ENCODE measurements at places on chromosomes 4 and X. TPM values are rescaled to one million over a fixed set of nuclear protein-coding genes. Genes with fewer than 3 reads are reported as not detected.

JAKMIP1 gene
- total RNA-seq, result 5.2 TPM

INTU gene
- total RNA-seq, result 8.8 TPM

CXCL11 gene
- not detected for total RNA-seq

MAEA gene
- total RNA-seq, result 103 TPM

GPR173 gene
- 2.2 TPM for total RNA-seq

DNA sequence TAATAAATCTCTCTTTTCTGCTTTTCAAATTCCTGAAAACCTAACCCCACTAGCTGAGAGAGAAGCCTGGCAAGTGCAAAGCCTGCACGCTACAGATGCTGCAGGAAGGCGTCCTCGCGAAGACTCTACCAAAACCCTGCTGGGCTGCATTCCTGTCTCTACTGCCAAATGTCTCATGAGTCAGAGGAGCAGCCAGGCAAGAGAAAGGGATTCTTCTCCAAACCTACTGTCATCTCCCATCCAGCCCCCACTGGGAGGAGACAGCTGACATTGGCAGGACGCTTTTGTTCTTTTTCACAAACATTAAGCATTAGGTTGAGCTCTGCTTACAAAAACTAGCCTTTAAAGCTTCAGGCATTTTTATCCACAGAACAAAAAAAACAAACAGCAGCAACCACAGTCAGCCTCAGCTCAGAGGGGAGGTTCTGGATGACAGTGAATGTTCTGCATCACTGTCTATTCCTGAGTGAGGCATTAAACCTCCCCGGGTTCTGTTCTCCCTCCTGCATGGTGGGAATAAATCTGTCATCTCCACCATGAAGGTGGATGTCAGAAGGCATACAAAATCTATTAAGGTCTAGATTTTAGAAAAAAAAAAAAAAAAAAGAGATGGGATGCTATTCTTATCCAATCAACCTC, 18.0 kb downstream of the CRMP1 start:
- DNase-seq, result no peak
- no peaks in the 10 kb centered on the region for H3K4me1 ChIP-seq
- no peak overlapping the region for H3K4me3 ChIP-seq
- no peaks in the 10 kb centered on the region for H3K36me3 ChIP-seq

DNA sequence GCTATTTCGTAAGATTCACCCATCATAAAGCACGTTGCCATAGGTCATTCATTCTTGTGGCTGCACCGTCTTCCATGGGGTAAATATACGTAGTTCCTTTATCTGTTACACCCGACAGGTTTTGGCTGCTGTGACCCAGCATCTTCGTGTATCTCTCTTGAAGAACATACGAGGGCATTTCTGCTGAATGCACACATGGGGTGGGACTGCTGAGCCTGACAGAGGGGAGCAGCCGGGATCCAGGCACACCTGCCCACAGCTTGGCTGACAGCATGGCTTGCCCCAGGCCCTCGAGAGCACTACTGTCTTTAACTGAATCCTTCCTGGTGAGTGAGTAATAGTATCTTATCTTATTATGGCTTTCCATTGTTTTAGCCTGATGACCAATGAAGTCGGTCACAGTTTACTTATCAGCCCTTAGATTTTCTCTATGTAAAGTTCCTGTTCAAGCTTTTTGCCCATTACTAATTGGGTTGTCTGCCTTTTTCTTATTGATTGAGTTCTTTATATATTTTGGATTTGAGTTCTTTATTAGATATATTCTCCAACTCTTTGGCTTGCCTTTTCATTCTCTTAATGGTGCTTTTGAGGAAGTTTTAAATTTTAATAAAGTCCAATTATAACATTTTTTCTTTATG, 45.0 kb upstream of the MXD4 start:
- H3K27ac ChIP-seq, result no peak overlapping the region
- DNase-seq, result peak; percentile 64
- no peaks in the 10 kb centered on the region for H3K27me3 ChIP-seq
- H3K4me1 ChIP-seq, result no peaks in the 10 kb centered on the region
- H3K4me3 ChIP-seq, result no peak overlapping the region

DNA sequence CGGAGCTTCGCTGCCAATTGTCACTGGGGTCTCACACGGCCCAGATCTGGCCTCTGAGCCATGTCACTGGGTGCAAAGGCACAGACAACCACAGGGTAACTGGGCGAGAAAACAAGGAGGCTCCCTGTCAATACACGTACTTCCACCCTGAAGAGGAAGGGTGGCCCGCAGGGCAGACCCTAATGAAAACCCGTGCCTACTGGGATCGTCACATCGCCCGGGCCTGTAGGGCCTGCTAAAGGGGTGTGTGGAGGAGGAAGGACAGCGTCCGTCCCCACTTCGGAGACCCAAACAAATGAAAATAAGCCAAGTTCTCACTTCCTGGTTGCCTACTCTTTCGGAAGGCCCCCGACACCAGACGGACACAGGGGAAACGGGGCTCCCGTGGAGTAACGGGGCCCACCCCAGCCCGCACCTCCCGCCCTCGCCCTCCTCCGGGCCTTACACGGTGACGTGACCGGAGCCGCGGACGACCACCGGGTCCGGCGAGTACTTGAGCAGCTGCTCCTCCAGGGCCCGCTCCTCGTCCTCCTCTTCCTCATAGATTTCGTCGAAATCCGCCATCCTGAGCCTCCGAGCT, 578 bp downstream of the CHIC2 start:
- H3K27me3 ChIP-seq, result no peaks in the 10 kb centered on the region
- peaks cover 53% of the 10 kb centered on the region for H3K4me1 ChIP-seq
- peak overlapping the region; percentile 96 for H3K27ac ChIP-seq
- H3K36me3 ChIP-seq, result no peaks in the 10 kb centered on the region
- H3K4me3 ChIP-seq, result peak overlapping the region; percentile 94

DNA sequence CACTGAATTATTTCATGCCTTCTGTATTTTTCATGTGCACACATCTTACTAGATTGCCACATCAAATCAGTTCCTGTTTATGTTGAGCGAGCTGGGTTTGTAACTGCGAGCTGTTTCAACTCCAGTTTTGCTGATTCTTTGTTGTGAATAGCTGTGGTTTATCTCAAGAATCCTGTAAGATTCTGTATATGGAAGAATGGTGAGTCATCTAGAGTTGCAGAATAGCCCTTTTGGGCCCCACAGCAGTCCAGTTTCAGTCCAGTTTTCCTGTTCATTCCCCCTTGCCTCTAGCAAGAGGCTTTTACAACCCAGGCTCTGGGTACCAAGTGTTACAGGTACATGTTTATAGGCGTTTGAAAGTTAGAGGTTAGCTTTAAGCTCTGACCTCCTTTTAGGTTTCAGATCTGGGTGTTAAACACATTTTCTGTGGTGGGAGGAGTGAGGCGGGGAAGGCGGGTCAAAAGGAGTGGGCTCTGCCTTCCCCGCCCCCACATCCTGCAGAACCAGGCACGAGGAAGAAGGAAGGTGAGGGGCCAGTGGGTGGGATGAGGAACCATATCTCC, 32.7 kb downstream of the TBC1D14 start:
- peaks cover 43% of the 10 kb centered on the region for H3K4me1 ChIP-seq
- H3K27ac ChIP-seq, result peak overlapping the region; percentile 71
- DNase-seq, result no peak
- no peaks in the 10 kb centered on the region for H3K27me3 ChIP-seq
- no peak overlapping the region for H3K4me3 ChIP-seq

DNA sequence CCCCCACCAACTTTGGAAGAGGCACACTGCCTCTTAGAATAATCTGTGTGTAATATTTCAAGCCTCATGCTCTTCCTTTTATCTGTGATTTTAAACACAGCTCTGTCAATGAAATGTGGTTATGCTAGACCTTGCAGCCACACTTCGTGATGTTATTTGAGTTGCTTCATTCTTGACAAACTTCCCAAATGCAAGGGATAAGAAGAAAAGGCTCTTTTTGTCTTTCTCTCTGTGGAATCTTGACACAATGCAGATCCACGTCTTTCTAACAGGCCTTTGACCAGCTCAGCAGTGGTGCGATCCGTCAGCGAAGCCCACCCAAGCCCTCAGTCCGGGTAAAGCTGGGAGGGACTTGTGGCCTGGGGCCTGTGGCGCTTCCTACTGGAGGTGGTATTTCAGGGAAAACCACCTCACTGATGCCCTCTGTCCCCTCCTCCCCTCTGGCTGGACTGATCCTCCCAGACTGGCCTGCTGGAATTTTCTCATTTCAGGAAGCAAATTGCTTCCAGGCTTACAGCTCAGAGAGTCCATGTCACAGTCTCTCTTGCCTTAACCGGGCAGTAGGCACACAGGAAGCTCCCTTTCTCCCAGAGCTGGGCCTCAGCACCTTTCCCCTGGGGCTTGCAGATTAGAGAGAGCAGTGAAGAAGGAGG, 19.5 kb upstream of the CCKAR start:
- no peak overlapping the region for H3K27ac ChIP-seq
- DNase-seq, result peak; percentile 32
- no peaks in the 10 kb centered on the region for H3K27me3 ChIP-seq
- H3K36me3 ChIP-seq, result no peaks in the 10 kb centered on the region

DNA sequence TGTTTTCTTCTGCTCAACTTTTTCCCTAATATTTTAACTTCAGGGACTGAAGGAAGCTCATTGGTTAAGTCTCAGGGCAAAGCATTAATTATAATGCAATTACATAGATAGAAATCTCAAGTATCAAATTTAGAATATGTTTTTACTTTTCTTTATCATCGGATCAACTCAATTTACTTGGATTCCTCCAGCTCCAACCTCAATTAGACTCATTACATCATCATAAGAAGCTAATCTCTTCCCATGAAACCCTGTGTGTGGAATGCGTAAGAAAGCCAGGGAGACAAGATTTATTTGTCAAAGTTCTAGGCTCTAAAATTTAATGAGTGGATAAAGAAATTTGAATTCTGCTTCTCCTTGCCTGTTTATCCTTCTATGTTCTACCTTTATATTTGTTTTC, 918.4 kb downstream of the ADGRL3 start:
- no peak overlapping the region for H3K4me3 ChIP-seq
- H3K27me3 ChIP-seq, result no peaks in the 10 kb centered on the region
- H3K4me1 ChIP-seq, result no peaks in the 10 kb centered on the region
- no peak overlapping the region for H3K27ac ChIP-seq

- peak overlapping the region; percentile 44 for H3K27ac ChIP-seq
- DNase-seq, result no peak
- no peak overlapping the region for H3K4me3 ChIP-seq
- no peaks in the 10 kb centered on the region for H3K27me3 ChIP-seq
- no peaks in the 10 kb centered on the region for H3K4me1 ChIP-seq
- no peaks in the 10 kb centered on the region for H3K36me3 ChIP-seq
These were observed 2521.4 kb downstream of the ARAP2 start for GRCh38 chr4:33722800-33723516.

- no peak for DNase-seq
- H3K27ac ChIP-seq, result no peak overlapping the region
- H3K27me3 ChIP-seq, result no peaks in the 10 kb centered on the region
- no peaks in the 10 kb centered on the region for H3K36me3 ChIP-seq
- H3K4me1 ChIP-seq, result no peaks in the 10 kb centered on the region
These were observed 63.6 kb downstream of the CPZ start for GRCh38 chr4:8656185-8656517.

GRCh38 chrX:80747832-80748231, 61.8 kb downstream of the BRWD3 start:
- H3K4me1 ChIP-seq, result no peaks in the 10 kb centered on the region
- no peak for DNase-seq
- H3K27me3 ChIP-seq, result no peaks in the 10 kb centered on the region

DNA sequence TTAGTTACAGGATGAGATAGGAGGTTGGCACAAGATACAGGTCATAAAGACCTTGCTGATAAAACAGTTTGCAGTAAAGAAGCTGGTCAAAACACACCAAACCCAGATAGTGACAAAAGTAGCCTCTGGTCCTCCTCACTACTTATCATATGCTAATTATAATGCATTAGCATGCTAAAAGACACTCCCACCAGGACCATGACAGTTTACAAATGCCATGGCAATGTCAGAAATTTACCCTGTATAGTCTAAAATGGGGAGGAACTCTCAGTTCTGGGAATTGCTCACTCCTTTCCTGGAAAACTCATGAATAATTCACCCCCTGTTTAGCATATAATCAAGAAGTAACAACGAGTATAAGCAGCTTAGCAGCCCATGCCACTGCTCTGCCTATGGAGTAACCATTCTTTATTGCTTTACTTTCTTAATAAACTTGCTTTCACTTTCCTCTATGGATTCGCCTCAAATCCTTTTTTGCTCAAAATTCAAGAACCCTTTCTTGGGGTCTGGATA, 1254.4 kb downstream of the PCDH7 start:
- H3K4me1 ChIP-seq, result no peaks in the 10 kb centered on the region
- no peak overlapping the region for H3K27ac ChIP-seq
- DNase-seq, result no peak
- H3K4me3 ChIP-seq, result no peak overlapping the region
- H3K36me3 ChIP-seq, result no peaks in the 10 kb centered on the region
- no peaks in the 10 kb centered on the region for H3K27me3 ChIP-seq

DNA sequence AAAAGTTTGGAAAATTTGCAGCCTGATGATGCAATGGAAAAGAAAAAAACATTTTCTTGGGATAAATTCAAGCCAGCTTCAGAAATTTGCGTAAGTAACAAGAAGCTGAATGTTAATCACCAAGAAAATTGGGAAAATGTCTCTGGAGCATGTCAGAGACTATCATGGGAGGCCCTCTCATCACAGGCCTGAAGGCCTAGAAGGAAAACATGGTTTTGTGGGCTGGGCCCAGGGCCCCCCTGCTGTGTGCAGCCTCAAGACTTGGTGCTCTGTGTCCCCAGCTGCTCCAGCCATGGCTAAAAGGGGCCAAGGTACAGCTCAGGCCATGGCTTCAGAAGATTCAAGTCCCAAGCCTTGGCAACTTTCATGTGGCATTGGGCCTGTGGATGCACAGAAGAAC, 1049.8 kb upstream of the GRIA3 start:
- no peak for DNase-seq
- H3K4me1 ChIP-seq, result no peaks in the 10 kb centered on the region
- no peak overlapping the region for H3K27ac ChIP-seq
- no peaks in the 10 kb centered on the region for H3K36me3 ChIP-seq

GRCh38 chrX:36414056-36414455, 494.5 kb downstream of the CFAP47 start:
- DNase-seq, result no peak
- no peaks in the 10 kb centered on the region for H3K36me3 ChIP-seq
- no peak overlapping the region for H3K27ac ChIP-seq
- no peak overlapping the region for H3K4me3 ChIP-seq
- H3K27me3 ChIP-seq, result no peaks in the 10 kb centered on the region

DNA sequence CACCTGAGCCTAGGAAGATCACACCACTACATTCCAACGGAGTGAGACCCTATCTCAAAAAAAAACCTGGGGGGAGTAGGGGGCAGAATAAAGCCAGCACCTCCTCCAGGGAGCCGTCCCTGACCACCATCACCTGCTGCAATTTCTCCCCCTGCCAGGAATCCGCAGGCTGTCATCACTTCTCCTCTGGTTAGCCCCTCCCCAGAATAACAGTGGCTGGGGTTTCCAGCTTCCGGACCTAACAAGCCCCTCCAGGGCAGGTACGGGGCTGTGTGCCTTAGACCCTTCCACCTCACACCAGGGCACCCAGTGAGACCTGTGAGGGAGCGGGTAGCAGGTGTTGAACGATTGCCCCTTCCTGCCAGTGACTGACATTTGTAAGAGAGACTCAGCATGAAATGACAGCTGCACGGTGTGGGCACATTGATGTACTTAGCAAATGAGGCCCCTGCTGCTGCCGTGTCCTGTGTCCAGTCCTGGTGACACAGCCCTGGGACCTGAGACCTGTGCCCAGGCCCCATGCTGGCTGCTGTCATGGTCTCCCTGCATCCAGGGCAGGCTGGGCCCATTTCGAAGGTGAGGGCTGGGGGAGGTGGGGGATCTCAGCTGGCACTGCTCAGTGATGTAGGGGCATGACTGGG, 6.7 kb upstream of the WFS1 start:
- no peaks in the 10 kb centered on the region for H3K27me3 ChIP-seq
- no peak overlapping the region for H3K4me3 ChIP-seq
- H3K27ac ChIP-seq, result no peak overlapping the region
- H3K36me3 ChIP-seq, result no peaks in the 10 kb centered on the region
- DNase-seq, result no peak

All from vagina (tissue), 2 donors.